ENCODE measurements at places on chromosomes 6 and 20.
A peak's percentile ranks its signal among the peaks of the same experiment; 100 is the strongest.

- no peak for DNase-seq
Measured at GRCh38 chr6:22392711-22393110, 95.9 kb upstream of the PRL start.

DNA sequence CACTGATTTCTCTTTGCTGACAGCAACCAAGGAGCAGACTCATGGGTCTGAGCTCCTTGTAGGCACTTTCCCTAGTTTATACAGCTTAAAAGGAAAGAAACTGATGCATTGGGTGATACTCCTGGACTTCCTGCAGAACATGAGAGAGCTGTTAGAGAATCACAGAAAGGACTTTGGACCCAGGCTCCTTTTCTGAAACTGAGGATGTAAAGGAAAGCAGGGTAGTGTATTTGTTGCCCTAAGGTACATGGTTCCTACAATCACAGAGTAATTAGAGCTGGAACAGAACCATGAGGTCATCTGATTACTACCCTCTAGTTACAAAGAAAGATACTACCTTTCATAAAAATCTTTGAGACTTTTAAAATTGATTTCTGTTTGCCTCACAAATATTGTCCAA is 477.1 kb upstream of the SPTLC3 start:
- no peak for DNase-seq

DNA sequence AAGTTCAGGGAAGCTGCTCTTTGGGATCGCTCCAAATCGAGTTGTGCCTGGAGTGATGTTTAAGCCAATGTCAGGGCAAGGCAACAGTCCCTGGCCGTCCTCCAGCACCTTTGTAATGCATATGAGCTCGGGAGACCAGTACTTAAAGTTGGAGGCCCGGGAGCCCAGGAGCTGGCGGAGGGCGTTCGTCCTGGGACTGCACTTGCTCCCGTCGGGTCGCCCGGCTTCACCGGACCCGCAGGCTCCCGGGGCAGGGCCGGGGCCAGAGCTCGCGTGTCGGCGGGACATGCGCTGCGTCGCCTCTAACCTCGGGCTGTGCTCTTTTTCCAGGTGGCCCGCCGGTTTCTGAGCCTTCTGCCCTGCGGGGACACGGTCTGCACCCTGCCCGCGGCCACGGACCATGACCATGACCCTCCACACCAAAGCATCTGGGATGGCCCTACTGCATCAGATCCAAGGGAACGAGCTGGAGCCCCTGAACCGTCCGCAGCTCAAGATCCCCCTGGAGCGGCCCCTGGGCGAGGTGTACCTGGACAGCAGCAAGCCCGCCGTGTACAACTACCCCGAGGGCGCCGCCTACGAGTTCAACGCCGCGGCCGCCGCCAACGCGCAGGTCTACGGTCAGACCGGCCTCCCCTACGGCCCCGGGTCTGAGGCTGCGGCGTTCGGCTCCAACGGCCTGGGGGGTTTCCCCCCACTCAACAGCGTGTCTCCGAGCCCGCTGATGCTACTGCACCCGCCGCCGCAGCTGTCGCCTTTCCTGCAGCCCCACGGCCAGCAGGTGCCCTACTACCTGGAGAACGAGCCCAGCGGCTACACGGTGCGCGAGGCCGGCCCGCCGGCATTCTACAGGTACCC is at the start of gene ESR1:
TSS of gene ESR1 (plus strand) at position 170 of the 858 bp plus-strand sequence. CDS start at position 401, 231 bp downstream.
- no peak for DNase-seq

DNA sequence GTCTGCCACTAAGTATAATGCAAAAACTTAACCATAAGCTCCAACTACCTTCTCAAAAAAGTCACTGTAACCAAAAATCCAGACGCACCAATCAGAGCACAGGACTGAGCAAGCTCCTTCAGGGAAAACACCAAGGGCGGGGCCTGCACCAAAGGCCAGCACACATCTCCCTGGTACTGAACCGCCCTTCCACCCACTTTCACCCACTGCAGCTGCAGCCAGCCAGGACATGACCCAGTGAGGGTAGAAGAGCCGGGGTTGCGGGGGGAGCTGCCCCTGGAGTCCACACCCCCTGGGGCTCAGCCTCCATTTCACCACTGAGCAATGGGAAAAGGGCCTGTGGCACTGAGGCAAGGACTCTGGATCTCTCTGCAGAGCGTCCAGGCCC is 54.3 kb downstream of the TAF4 start:
- DNase-seq, result no peak

GRCh38 chr6:44456070-44456965 is 68.8 kb downstream of the CDC5L start:
- peak; percentile 9 for DNase-seq

GRCh38 chr6:157226026-157226625 is 97.2 kb downstream of the TMEM242 start:
- DNase-seq, result no peak

GRCh38 chr20:43748274-43748673 is 21.5 kb upstream of the GTSF1L start:
- DNase-seq, result no peak

DNA sequence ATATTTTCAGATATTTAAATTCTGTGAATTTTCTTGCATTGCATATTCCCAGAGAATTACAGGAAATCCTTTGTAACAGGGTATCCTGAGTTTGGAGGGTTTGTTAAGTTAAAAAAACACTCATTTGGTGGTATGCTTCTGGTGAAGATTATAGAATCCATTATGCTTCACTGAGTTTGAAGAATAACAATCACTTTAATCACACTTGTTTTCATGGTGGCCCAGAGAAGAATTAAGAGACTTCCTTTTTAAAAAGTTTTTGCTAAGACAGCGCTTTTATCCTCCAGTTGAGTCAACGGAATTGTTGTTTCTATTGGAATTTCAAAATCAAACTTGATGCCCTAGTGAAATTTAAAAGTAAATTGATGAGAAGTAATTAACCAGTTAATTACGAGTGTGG is 17.4 kb downstream of the PLEKHG1 start:
- no peak for DNase-seq

- no peak for DNase-seq
Measured at GRCh38 chr6:52305948-52306767, 21.6 kb upstream of the MCM3 start.

- DNase-seq, result no peak
Measured at GRCh38 chr20:57378646-57379262, 12.4 kb upstream of the RBM38 start.

- DNase-seq, result no peak
Measured at GRCh38 chr6:13278164-13278563, 50.2 kb downstream of the TBC1D7 start.

DNA sequence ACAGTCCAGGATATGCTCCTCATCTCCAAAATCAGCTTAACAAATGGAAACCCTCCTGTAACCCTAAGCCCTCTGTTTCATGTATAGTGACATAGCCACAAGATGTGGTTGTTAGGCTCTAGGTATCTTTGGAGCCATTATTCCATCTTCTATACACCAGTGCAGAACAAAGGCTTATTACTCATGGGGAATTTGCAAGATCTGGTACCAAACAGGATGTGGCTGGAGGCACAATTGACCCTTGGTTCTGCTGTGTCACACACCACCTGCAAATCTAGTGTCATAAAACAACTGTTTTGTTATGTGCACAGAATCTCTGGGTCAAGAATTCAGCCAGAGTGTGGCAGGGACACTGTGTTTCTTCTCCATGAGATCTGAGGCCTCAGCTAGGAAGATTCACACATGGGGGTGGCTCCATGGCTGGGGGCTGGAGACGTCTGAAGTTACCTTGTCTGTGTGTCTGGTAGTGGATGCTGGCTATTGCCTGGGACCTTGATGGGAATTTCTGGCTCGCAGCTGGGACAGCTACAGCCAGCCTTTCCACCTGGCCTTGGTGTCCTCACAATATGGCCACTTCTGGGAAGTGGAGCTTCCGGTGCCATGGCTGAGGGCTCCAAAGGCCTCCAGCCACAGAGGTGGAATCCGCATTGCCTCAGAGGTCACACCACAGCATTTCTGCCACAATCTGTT is 369.9 kb downstream of the CDH26 start:
- DNase-seq, result no peak

- no peak for DNase-seq
Measured at GRCh38 chr6:106026748-106027715, 59.1 kb upstream of the PRDM1 start.

DNA sequence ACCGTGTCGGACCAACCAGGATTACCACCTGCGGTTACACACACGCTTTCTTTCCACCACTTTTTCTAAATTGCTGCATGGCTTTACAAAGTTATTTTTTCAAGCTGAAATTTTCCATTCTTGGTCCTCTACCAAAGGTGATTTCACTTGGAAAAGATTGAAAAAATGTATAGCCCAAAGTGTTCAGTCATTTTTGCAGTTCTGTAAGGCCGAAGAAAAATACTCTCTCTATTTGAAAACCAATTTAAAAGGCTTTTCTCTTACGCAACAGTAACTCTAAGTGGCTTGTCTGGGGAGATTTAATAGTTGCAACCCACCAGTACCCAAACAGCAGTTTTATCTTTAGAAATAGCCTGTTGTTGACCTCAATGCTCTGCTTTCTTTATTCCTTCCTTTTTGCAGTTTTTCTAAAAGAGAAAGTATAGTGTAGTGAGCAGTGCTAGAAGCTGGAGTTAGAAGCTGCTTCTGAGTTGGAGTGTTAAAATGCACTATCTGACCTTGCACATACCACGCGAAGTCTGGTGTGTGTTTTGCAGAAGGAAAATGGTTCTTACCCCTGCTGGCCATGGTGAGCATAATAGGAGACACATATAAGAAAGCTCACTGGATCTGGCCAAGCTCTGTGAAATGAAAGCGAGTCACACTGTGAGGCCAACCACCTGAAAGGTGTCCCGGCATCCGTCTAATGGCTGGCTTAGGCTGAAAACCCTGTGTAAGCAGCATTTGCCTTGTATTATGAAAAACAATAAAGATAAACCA is 271.6 kb upstream of the PRND start:
- DNase-seq, result no peak

DNA sequence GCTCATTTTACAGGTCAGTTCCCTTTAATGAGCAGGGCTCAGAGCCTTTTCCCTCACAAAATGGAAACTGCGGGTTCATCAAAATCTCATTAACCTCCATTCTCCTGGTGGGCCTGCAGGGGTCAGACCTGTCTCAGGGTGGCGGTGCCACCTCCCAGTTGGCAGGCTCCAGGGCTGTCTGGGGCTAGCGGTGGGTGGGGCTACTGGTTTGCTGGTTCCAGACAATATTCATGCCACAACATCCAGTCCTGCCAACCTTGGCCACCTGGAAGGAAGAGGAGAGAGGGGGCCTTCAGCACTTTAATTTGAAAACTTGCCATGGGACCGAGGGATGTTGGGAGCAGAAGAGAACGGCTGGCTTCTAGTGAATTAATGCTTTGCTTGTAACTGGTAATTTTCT is 41.9 kb upstream of the CTNNBL1 start:
- peak; percentile 42 for DNase-seq

- DNase-seq, result no peak
Measured at GRCh38 chr6:107439406-107439805, 20.0 kb downstream of the PDSS2 start.

DNA sequence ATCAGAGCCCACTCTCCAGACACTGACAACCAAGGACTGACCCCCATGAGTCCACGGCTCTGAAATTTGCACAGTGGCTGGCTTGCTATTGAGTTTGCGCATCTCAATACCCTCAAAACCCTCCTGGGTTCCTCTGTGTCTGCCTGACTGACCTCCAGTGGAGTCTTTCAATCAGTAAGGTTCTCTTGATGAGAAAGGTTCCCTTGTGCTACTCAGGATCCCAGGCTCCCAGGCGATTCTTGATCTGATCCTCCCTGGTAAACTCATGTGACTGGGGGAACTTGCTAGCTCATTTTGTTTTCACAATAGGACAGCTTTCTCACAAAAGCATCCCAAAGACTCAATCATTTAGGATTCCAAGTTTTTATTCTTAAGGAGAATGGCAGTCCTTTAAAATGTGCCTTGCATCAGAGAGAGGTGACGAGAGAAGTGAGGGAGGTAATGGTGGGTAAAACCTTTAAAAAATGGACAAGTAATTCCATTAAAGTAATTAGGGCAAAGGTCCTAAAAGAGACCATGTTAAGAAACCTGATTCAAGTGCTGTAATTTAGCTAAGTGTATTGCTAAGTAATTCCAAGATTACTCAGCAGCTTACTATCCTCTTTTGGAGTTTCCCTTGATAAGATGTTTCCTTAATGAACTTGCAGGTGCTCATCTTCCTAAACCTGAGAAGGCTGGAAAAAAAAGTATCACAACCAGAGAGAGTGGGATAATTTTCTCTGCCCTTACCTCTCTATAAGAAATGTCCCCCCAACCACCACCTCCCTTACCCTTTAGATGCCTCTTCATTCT is 304.7 kb upstream of the SGK1 start:
- DNase-seq, result no peak

DNA sequence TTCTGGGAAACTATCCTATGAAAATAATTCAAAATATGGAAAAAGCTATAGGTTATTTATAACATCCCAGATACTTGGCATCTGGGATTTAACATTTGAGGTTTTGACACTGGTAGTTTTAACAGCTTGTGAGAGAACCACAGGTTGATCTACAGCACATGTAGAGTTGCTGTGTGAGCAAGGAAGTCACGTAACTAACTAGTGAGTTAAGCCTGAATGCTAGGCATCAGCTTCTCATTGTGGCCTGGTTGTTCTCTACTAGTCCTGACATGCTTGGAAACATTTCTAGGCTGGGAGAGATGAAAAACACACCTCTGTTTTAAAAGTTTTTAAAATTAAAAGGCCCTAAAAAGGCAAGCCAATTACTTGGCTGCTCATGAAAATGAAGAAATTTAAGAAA is 28.2 kb downstream of the ESF1 start:
- no peak for DNase-seq

- no peak for DNase-seq
Measured at GRCh38 chr20:47258745-47259695, 97.5 kb downstream of the ZMYND8 start.
